ENCODE measurements at places on chromosomes 3 and 15. TPM values are rescaled to one million over a fixed set of nuclear protein-coding genes. Genes with fewer than 3 reads are reported as not detected.

The TM4SF1 gene
- total RNA-seq, result 60.5 TPM

The BRK1 gene
- 63.0 TPM for total RNA-seq

The MPI gene
- 117 TPM for total RNA-seq

The CEMIP gene
- not detected for total RNA-seq

The DUOXA1 gene
- total RNA-seq, result not detected

GRCh38 chr3:182435860-182436259 lies 357.4 kb upstream of the ATP11B start:
- no peak for DNase-seq

- DNase-seq, result no peak
Observed at GRCh38 chr3:194672876-194673275, 885 bp upstream of the LSG1 start.

GRCh38 chr3:131692356-131692755 lies 189.6 kb upstream of the MRPL3 start:
- no peak for DNase-seq

The MUC20 gene
- 0.17 TPM for total RNA-seq

GRCh38 chr15:47972738-47973137 lies 148.1 kb upstream of the SLC24A5 start:
- no peak for DNase-seq

The DAPK2 gene
- total RNA-seq, result 6.0 TPM

The C3orf22 gene
- not detected for total RNA-seq

DNA sequence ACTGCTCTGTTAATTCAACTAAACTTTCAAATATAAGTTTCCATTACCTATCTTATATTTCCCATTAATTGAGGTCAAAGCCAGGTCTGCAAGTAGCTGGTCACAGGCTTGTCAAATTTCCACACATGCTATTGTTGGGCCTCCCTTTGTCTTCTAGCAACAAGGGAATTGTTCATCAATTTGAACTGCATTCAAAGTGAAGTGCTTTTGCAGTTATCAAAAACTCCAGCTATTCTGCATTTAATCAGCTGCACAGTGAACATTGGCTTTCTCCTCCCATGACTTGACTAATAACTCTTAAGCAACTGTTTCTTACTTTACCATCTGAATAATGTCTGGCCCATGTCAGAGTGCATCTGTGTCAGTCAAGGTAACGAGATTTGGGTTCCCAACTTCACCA lies 198.4 kb downstream of the KCNH8 start:
- DNase-seq, result no peak

DNA sequence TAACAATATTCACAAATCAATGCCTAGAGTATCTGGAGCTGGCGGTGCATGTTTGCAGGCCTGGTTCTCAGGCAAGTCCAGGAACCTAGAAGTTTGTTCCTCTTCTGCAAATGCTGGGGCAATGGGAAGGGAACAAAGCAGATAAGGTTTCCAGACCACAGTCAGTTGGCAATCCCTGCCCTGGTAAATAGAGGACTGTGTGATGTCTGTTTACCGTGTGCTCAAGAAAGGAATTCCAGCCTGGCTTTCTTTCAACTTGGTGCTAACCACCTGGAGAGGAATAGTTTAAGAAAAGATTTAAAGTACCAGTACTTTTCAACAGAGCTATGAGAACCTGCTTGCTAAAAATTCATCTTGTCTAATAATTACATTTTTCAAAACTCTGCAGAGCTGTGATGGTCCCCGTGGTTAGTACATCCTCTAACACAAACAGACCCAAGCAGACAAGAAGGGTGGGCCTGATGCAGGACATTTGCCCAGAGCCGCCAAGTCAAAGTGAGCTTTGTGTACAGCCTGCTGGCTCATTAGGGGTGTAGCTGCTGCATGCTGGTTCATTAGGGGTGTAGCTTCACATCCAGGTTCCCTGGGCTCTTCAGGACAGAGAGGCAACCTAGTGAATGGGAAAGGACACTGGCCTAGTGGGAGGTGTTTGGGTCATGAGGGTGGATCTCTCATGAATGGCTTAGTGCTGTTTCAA lies 220.5 kb downstream of the SQOR start:
- DNase-seq, result no peak

DNA sequence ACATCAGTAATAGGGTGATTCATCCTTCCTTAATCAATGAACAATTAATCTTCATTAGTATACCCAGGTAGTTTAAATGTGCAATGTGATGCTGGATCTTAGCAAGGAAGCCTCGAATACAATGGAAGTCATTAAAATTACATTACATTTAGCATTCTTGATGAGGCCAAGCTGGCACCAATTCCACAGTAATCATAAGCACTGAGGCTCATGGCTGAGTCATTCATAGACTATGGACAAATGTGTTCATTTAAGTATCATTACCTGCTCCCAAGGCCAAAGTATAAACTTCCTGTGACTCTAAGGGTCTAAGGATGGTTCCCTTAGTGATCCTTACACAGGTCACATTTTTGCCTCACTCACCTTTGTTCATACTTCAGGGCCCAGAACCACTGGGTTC lies 266.4 kb upstream of the CDIN1 start:
- no peak for DNase-seq

DNA sequence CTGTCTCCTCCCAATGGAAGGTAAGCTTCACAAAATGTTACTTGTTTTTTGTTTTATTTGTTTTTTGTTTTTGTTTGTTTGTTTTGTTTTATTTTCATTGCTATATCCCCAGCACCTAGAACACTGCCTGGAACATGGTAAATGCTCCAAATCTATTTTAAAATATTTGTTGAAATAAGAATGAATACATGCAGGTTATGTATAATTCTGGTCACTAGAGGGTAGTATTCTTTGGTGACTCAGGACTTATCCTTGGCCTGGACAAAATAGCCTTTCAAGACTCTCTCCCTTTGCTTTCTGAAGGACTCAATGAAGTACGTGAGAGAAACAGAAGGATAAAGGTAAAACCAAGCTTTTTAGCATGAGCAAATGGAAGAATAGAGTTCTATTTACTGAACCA lies 46.9 kb upstream of the PPP2R3A start:
- peak; percentile 27 for DNase-seq

The GOLGA6L4 gene
- not detected for total RNA-seq

The AP3B2 gene
- 6.7 TPM for total RNA-seq

- DNase-seq, result no peak
Observed at GRCh38 chr3:188299708-188300107, 145.8 kb downstream of the LPP start.

DNA sequence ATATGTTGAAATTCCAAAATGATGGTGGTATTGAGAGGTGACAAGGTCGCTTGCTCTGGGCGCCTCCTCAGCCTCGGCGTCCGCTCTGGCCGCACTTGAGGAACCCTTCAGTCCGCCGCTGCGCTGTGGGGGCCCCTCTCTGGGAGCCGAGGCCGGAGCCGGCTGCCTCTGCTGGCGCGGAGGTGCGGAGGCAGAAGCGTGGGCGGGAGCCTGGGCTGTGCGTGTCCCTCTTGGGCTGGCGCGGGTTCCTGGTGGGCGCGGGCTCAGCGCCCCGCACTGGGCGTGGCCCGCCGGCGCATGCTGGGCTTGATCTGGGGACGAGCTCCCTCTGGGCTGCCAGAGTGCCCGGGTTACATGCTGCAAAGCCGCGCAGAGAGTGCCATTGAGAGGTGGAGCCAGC lies 39.8 kb upstream of the TMC3 start:
- no peak for DNase-seq

- DNase-seq, result no peak
Observed at GRCh38 chr15:83320844-83321243, 36.4 kb upstream of the BNC1 start.

The COL6A5 gene
- total RNA-seq, result not detected

The MUSTN1 gene
- not detected for total RNA-seq

The TBCCD1 gene
- total RNA-seq, result 18.3 TPM

- DNase-seq, result no peak
Observed at GRCh38 chr3:22777834-22778233, 425.3 kb upstream of the UBE2E2 start.

GRCh38 chr3:66620296-66620695 lies 119.5 kb upstream of the LRIG1 start:
- no peak for DNase-seq

DNA sequence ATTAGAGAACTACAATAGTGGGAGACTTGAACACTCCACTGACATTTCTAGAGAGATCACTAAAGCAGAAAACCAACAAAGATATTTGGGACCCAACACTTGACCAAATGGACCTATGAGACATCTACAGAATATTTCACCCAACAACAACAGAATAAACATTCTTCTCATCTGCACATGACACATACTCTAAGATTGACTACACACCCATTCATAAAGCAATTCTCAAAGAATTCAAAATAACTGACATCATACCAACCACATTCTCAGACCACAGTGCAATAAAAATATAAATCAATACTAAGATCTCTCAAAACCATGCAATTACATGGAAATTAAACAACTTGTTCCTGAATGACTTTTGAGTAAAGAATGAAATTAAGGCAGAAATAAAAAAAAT lies 473.7 kb downstream of the LPP start:
- DNase-seq, result peak; percentile 50

DNA sequence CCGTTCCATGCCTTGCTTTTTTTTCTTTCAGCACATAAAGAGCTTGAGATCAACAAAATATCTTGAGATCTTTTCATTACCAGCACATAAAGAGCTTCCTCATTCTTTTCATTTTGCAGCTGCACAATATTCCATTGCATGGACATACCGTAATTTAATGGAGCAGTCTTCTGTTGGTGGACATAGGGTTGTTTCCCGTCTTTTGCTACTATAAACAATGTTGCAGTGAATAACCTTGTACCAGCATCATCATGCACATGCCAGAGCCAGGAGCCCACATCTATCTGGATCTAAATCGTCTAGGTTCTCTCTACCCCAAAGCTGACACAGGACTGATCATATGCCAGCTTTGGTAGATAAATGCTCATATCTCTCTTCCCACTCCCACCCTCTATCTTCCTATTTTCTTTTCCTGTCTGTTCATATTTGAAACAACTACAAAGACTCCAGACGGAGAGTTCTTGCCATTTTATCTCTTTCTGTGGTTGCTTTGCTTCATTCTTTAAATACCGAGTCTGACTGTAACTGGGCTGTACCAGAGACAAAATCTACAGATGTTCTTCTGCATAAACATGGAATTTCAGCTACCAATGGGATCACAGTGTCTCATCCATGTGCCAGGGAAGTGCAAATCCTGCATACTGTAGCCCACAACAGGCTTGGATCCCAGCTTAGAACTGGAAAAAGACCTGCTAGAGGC lies 47.1 kb upstream of the AKAP13 start:
- no peak for DNase-seq

The TTC14 gene
- total RNA-seq, result 38.3 TPM

DNA sequence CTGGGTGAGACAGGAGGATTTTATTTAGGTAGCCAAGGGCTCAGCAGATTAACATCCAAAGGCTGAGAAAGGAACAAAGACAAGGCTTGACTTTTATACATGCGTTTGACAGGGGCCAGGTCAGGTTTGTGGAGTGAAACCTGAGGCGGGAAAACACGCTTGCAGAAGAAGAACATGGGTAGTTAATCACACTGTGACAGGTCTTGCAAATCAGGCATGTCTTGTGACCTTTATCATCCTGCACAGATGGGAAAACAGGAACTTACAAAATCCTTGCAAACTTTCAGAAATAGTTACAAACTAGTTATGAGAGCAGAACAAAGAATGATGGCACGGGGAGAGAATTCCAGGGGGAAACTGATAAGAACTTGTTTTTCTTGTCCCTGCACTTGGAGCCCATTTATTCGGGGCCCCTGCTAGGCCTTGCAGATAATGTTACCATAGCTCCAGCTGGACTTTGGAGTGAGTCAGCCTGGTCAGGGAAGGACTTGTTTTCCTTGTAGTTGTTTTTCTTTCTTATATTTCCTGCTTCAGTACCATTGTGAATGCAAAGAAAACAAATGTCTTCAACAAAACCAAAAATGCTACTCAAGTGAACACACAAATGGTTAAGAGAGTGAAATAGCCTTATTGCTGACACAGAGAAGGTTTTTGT lies 965.9 kb upstream of the ROBO1 start:
- peak; percentile 86 for DNase-seq

DNA sequence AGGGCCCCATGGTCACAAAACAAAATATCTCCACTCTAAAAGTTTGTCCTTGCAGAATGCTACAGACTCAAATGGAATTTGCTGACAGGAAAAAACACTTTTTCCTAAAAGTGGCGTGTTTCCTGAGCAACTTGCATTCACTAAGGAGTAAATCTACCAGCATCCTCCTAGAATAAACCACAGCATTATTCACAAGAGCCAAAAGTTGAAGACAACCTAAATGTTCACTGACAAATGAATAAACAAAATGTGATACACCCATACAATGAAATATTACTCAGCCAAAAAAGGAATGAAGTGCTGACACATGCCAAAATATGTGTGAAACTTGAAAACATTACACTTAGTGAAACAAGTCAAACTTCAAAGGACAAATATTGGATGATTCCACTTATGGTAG lies 28.9 kb downstream of the ITGB5 start:
- no peak for DNase-seq

GRCh38 chr3:191239407-191240031 lies 40.5 kb downstream of the OSTN start:
- DNase-seq, result no peak

GRCh38 chr3:61371123-61371522 lies 119.9 kb upstream of the FHIT start:
- DNase-seq, result no peak

DNA sequence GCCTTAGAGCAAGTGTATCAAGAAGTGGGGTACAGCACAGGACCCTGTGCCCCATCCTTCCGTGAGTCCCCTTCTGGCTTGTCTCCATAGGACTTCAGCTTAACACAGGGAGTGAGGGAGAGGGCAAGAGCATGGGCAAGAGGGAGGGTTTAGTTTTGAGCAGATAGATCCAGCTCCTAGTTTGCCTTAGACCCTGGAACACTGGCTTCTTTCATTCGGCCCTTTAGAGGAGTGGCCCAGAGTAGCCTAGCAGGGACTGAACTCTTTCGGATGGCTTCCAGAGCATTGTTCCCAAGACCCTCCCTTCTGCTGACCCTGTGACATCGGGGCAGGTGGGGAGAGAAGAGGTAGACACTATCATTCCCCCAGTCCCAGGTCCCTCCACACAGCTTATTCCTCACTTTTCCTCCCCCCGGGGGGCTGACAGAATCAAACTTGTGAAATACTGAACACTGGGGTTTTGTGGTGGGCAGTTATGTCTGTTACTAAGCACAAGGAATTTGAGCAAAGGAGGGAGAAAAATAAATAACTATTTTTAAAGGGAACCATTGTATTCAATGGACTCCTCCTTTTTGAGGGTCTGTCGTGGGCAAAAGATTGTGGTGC lies 289.6 kb upstream of the C2CD4B start:
- no peak for DNase-seq

DNA sequence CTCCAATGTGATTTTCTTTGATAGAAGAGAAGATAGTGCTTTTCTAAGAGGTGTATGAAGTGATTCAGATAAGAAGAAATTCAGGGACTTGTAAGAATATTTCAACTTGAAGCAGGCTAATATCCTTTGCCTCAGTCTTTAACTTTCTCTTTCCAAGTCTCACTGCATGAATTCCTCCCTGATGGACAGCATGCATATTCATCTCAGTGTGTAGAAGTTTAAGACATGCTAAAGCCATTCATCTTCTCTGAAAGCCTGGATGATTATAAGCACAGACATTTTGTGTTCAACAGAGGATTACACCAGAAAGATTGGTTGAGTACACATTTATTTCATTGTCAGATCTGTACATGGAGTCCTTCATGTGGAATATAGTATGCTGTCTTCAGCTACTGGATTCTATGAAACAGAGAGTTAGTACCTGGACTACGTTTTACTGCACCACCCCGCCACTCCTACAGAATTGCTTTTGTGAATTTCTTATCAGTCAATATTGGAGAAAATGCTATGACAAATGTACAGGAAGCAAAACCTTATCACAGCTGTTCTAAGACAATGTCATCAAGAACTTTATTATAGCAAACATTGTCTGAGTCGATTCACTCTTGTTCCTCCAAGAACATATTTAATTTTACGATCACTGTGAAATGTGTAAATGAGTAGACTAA lies 1346.1 kb downstream of the OTOL1 start:
- no peak for DNase-seq

Measured in Caki2 (cell line).